T-helper 2 cell (primary cell): ENCODE measurements at places on chromosomes 2 and 18.

- DNase-seq = no peak
Measured at GRCh38 chr2:11368059-11368572, 23.7 kb upstream of the ROCK2 start.

GRCh38 chr2:1726558-1726957 lies 17.8 kb downstream of the PXDN start:
- no peak for DNase-seq

DNA sequence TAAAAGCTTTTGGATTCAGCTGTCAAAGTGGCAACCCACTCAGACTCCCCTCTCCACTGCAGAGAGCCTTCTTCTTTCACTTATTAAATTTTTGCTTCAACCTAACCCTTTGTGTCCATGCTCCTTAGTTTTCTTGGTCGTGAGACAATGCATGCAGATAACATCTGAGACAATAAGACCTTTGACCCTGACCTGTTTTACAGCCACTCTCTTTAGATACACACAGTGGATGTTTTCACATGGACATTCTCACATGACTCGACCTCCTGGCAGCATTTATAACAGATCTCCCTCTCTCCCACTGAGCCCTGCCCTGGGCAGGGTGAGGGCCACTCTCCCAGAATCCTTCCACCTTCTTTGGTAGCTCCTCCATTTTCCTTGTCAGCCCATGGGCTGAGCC lies 30.4 kb upstream of the IL36G start:
- DNase-seq = no peak

DNA sequence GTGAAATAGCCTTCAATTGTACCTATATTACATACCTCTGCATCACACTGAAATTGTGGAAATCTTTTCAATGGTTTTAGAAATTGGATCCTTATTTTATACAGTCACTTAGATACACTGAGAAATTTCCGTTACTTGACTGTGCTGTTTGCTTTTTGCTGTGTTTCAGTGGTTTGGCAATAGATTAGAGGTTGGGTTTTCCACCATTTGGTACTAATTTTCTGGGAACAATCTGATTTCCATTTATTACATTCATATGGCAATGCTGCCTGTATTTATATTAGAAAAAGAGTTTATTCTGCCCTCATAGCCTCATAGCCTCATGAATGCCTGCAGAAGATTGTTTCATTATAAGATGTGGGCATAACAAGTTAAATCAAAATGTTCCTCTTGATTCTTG lies 285.0 kb downstream of the GULP1 start:
- DNase-seq = no peak

GRCh38 chr2:137262594-137262993 lies 497.2 kb downstream of the THSD7B start:
- DNase-seq = no peak

DNA sequence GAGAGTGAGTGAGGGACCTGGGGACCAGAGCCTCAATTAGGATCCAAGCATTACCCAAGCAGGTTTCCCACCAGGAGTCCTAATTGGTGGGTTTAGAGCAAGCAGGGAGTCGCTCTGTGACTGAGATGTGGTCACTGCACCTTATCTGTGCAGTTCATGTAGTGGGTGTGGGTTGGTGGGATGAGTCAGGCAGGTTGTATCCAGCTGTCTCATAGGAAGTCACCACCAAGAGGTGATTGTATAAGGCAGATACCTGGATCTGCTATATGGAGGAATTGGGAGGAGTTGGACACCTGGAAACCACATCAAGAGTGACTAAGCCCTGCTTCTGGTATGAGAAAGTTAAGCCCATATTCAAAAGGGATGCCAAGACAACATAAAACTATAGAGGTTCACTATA lies 106.8 kb downstream of the ARHGAP28 start:
- no peak for DNase-seq

DNA sequence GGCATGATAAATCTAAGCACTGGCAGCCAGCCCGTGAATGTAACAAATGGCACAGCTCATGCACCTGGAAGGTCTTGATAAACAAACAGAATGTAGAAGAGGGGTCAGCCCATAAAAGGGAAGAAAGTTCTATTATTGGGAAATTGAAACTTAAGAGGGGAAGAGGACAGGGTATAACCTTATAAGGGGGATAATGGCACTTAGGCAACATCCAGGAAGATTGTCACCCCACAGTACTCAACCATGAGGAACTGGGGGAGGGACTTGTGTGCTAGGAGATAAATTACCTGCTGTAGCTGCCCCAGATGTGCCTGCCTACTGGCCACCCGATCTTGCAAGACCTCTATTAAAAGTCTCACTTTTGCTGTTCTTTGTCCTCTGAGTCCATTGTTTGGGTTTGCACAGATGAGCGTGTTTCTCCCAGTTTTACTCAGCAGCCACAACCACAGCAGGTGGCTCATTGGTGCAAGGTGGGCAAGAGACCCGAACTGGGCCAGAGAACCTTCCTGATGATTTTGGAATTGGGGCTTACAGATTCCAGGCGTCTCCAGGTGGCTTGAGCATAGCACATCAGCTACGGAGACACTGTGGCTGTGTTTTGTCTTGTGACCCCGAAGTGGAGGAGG lies 79.0 kb upstream of the TAF1B start:
- no peak for DNase-seq

GRCh38 chr18:22826726-22827125 lies 106.4 kb upstream of the RBBP8 start:
- no peak for DNase-seq

GRCh38 chr2:215405722-215406581 lies 29.9 kb downstream of the FN1 start:
- no peak for DNase-seq

DNA sequence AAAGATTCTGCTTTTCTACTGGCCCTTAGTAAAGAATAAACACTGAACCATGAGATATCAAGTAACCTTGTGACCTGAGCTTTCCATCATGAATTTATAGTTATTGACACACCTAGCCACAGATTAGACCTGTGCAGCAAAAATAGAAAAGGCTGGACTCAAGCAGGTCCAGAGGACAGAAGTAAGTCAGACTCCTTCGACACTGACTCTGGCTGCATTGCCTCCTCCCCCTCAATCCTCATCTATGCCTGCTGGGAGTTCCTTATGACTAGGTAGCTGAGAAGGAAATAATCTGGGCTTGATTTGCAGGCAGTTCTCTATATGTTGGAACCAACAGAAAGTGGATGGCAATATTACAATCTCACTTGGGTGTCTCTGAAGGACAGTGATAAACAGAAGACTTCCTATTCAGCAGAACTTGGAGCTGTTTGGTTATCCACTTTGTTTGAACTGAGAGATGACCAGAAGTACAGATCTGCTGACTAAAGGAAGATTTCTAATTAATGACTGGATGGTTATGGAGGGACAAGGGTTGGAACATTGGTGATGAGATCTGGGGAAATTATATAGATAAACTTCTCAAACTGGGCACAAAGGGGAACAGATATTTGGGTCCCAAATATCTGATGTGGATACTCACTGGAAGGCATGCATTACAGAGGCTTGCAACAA lies 39.4 kb downstream of the ARID5A start:
- no peak for DNase-seq

GRCh38 chr2:175005733-175006264 lies 618 bp upstream of the CHN1 start:
- no peak for DNase-seq

- DNase-seq = no peak
Measured at GRCh38 chr2:129229830-129230441, 749.5 kb upstream of the RAB6C start.

- DNase-seq = no peak
Measured at GRCh38 chr2:231348704-231349373, 46.7 kb upstream of the B3GNT7 start.
